ENCODE measurements at places on chromosomes 3 and 15.

GRCh38 chr3:29511701-29512100 lies 230.8 kb downstream of the RBMS3 start:
- DNase-seq: no peak

- DNase-seq: peak; percentile 48
Measured at GRCh38 chr15:84817466-84818081, 418 bp downstream of the ALPK3 start.

GRCh38 chr3:38311476-38311875 lies 29.4 kb downstream of the SLC22A14 start:
- DNase-seq: no peak

- DNase-seq: no peak
Measured at GRCh38 chr15:74488776-74489175, 27.8 kb upstream of the UBL7 start.

DNA sequence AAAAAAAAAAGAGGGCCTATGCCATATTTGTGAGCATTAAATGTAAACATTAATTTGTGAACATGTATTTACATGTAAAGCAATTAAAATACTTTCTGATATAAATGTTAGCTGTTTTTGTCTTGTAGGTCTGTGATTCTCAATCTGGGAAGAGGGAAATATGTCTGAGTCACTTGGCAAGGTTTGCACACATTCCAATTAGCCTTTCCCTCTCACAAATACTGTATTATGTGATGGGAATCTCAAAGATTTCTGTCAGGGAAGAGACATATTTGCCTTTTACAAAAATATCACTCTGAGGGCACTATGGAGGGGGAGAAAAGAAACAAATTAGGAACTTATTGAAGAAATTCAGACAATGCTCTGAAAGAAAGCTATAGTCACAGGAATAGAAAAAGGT lies 483.6 kb downstream of the GBE1 start:
- DNase-seq: no peak

DNA sequence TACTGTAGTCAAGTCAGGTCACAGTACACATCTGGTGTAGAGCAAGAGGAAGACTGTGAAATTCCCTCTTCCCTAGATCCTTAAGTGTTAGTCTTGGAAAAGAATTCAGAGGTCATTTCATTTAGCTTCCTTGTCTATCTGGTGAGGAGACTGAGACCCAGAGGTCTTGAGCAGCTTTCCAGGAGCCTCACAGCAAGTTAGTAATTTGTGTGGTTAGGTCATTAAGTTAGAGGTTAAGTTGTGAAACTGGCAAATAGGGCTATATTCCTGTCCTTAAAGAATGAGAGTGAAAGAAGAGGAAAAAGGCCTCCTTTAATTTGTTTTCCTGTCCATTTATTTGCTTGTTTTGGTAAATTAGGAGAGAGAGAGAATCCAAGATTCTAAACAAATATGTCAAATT lies 9.0 kb downstream of the PODXL2 start:
- DNase-seq: no peak

DNA sequence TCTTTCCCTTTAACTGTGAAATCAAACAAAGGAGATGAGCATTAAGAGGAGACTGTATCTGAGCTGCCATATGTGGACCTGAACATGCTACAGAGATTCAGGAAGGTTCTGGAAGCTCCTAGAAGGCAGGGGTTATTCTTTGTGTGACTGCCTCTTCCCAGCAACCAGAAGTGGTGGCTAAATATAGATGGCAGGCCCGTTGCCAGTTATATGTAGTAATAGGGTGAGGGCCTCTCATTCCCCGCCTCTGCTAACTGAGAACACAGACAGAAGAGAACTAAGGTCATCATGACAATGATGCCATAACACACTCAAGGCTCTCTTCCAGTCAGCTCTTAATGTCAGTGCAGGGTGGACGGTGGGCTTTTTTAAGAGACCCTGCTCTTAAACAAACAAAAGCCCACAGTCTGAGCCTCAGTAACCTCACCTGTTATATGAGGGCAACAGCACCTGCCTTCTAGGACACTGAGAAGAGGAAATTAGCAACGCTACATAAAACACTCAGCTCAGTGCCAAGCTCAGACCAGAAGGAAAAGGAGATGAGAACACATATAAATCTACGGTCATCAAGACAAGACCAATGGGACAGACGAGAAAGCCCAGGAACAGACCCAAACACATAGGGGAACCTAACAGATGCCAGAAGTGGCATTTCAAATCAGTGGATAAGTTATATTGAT lies 22.3 kb downstream of the CFAP92 start:
- DNase-seq: peak; percentile 22

DNA sequence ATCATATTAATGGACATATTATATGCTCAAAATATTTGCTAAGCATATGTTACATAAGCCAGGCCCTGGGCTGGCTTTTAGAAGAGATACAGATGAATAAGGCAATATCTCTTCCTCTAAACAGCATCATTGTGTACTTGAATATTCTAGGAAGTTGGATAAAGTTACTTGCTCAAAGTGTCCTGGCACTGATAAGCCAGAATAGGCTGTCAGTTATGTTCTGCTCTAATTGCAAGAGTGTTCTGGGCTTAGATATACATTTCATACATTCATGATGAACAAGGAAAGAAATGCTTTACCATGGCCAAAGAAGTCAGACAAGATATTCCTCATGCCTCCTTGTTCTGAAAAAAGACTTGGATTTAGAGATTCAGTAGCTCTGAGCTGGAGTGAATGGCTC lies 40.7 kb downstream of the KBTBD12 start:
- DNase-seq: no peak
